Head of caudate nucleus (tissue), 42 donors: ENCODE measurements at places on chromosomes 6 and 20.

DNA sequence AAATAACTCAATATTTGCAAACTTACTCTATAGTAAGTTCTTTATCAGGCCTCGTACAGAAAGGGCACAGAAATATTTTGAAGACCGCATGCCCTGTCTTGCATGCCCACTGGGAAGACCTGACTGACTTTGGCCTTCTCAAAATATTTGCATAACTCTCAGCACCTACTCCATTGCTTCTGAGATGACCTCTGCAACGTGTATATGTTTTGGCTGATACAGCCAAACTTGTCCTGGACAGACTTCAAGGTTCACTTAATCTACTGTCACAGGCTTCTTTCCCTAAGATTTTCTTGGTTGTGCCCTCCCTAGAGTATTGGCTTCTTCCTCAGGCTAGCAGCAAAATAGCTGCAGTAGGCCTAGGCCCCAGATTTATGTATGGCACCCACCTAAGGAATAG is 21.5 kb upstream of the SERINC3 start:
- DNase-seq, result no peak

GRCh38 chr6:109059153-109059552 is 35.5 kb downstream of the SESN1 start:
- no peak for DNase-seq

GRCh38 chr20:35146299-35146919 is 727 bp downstream of the EDEM2 start:
- peak; percentile 14 for DNase-seq

- no peak for DNase-seq
These were observed 35.5 kb upstream of the ME1 start for GRCh38 chr6:83466328-83466727.

GRCh38 chr6:967701-968100 is 274.8 kb upstream of the EXOC2 start:
- DNase-seq, result no peak

GRCh38 chr6:45759472-45759810 is 256.2 kb downstream of the CLIC5 start:
- DNase-seq, result no peak

DNA sequence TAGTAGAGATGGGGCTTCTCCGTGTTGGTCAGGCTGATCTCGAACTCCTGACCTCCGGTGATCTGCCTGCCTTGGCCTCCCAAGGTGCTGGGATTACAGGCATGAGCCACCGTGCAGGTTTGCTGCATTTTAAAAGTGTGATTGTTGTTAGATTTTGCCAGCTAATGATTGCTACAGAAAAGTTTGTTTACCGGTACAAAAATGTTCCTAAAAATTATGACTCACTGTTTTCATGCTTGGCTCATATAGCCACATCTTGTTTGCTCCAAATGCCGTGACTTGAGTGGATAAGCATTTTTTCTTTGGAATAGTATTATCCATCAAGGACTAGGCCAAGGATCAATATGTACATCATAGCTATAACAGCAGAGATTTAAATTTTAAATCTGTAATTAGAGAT is 24.3 kb downstream of the LRRN4 start:
- no peak for DNase-seq

DNA sequence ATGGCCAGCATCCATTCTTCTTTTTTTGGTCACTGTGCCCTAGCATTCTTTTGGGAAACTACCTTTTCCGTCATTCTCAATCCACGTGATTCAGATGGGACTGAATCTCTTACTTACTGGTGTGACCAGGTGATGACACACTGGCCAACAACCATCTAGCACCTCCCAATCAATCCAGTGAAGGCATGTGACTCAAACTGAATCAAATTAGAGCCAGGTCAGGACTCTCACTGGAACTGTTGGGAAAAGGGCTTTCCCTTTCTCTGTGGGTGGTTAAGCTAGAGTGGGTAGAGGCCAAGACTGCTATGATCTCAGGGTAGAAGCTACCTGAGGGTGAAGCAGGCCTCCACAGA is 36.2 kb upstream of the ZMYND8 start:
- no peak for DNase-seq

- no peak for DNase-seq
These were observed 5.8 kb upstream of the CDC5L start for GRCh38 chr6:44381739-44382138.

GRCh38 chr6:47180633-47181032 is 129.1 kb downstream of the TNFRSF21 start:
- no peak for DNase-seq

- DNase-seq, result no peak
These were observed 14.0 kb upstream of the SCGN start for GRCh38 chr6:25637960-25638434.

DNA sequence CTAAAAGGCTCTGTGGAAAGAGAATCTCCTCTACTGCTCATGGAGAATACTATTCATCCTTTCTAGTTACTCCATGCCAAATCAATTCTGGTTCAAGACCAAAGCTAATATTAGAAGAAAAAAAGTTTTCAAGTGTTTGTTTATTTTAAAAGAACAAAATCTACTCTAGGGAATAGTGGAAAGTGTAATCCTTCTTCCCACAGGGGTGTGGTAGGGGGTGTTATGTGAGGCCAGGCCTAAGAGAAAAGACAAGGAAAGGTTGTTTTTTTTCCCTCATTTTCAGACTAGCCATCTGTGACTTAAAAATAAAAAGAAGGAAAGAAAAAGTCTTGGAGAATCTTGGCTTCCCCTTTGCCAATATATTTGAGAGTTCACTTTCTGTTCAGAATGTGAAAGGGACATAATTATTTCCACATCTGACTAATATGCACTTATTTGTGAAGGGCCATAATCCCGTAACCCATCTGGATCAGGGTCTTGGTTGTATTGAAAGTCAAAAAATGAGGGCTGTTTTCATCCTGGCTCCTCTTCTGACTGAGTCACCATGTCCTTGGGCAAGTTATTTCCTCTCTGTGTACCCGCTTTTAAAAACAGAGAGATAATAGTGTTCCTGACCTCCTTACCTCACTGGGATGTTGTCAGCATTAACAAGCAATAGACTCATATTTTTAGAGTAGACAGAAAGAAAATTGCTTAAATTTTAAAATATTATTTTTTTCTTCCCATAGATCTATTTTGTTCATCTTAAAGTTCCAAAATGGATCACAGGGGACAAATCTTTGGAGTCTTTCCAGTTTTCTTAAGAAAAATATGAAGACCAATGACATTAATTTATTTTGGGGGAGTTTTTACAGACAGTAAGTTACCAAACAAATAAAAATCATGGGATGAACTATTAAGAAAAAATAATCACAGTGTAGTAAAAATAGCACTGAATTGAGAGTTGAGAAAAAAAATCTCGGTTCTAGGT is 233.7 kb downstream of the IBTK start:
- DNase-seq, result no peak

GRCh38 chr20:25466846-25467245 is 59.4 kb downstream of the GINS1 start:
- no peak for DNase-seq

GRCh38 chr20:49983848-49984408 is 1.1 kb downstream of the SNAI1 start:
- DNase-seq, result no peak

- no peak for DNase-seq
These were observed 886 bp downstream of the ROMO1 start for GRCh38 chr20:35699957-35700624.

- DNase-seq, result no peak
These were observed 73.0 kb downstream of the SLX4IP start for GRCh38 chr20:10508060-10508459.

DNA sequence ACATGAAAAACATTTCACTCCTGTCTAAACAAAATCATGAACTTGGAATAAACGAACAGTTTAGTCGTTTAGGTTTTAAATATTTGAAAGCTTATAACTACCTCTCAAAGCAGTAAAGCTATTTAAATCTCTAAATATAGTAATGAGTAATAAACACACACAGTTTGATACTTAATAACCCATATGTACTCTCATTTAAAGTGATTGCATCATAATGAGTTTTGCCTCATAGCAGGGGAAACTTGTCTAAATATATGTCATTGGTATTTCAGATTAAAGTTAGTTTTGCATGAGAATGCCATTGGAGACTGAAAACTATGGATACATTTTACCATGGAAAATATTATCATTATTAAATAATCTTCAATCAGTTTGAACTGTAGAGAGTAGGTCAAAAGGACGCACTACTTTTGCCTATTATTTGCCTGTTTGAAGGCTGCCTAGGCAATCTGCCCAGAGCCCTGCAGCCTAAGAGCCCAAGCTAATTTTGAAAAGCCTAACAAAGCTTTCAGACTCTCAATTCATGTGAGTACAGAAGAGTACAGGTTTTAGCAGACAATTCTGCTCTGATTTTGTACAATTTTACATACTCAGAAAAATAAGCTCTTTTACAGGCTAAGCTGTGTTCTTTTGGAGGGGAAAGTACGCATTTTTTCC is 632.8 kb downstream of the HACE1 start:
- no peak for DNase-seq

- peak; percentile 78 for DNase-seq
These were observed 968 bp downstream of the PHF3 start for GRCh38 chr6:63636518-63637021.

GRCh38 chr6:146990821-146991798 is 213.1 kb upstream of the STXBP5 start:
- no peak for DNase-seq

DNA sequence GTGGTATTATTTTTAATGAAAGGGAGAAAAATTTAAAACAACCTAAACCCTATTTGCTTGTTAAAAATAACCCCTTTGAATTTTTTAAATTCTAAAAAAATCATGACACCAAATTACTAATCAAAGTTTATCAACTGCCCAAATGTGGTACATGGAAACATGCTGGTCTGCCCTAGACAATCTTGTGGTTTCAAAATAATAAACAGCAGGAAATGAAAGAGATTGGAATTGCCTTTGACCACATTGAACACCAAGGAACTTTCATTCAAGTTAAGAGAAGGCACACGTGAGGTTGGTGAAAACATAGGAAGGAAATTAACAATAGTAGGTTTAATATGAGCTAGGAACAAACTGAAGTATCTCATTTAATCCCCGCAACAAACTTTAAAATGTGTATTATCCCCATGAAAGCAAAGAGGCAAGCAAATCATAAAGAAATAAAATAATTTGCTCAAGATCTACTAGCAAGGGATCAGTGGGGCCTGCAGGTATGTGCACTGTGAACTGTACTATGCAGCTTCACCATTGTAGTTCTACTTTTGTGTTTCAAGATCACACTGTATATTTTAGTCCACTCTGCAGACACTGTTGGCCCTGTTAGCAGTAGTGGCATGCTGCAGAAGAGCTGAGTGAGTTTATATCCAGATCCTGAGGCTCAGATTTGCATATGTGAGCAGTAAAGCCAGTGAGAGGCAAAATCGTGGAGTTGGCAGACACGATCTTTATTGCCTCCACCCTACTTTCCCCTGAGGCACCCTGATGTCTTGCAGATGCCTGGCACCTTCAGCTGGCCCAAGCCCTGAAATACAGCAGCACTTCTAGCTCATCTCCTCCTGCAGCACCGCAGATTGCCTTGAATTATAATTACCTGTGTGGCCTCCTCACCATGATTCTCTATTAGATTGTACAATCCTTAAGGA is 157.8 kb upstream of the TENT5A start:
- DNase-seq, result no peak

GRCh38 chr6:2576499-2576898 is 174.2 kb downstream of the MYLK4 start:
- no peak for DNase-seq

- no peak for DNase-seq
These were observed 111.2 kb upstream of the HIVEP1 start for GRCh38 chr6:11900662-11901598.

DNA sequence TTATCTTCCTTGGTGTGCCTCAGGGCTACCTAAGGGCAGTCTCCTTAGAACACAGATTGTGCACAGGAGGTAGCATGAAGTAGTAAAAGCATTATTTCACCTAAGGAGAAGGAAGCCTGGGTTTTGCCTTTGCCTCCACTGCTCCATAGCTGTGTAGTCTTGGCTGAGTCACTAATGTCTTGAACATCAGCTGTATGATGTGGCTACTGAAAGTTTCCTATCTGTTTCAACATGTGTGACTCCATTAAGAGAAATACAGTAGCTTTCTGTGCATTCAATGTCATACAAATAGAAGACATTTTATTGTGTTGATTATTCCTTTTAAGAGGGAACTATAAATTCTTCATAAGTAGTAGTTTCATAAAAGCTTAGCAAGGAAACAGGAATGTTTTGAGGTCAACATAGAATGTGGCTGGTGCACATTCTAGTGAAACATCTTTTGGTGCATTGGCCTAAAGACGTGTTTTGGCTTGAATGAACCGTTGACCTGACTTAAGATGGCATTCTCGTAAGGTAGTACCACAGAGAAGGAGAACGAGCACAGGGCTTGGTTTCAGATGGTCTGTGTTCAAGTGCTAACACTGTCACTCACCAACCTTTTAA is 70.6 kb downstream of the CTNNBL1 start:
- no peak for DNase-seq

- DNase-seq, result no peak
These were observed 47.1 kb upstream of the TBC1D7 start for GRCh38 chr6:13375360-13375878.

DNA sequence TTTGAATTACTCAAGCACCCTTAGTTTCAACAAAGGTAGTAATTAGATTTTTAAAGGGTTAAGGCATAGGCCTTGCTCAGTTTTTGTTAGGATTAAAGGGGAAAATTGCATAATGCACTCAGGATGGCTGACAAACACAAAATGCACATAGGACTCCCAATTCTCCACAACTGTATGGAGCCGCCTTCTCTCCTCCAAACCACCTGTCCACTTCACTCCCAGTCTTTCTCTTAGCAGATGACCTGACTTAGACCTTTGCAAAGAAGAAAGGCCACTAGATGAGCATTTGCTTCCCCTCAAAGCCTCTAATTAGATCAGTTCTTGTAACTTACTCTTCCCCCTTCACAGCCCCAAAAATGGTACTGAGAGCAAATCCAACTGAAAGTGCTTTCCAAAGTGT is 20.1 kb downstream of the NSFL1C start:
- DNase-seq, result no peak

- no peak for DNase-seq
These were observed 56.7 kb upstream of the SGK1 start for GRCh38 chr6:134374491-134375219.

DNA sequence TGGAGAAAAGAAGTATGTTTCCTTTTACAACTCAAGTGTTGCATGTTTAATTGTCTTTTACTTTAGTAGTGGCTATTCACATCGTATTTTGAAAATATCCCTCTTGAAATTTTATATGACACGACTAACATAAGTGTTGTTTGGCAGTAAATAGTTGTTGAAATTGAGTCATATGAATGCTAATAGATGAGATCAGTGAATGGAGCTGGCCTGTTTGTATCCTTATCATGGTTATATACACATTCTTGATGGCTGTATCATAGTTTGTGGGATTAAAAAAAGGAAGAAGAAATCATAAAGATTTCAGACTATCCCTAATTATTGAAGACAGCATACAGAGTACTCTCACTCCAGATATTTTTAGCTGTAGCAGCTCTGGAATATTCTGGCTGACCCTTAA is 8.2 kb upstream of the RAE1 start:
- DNase-seq, result no peak
